ENCODE measurements at places on chromosomes 13 and 19.

DNA sequence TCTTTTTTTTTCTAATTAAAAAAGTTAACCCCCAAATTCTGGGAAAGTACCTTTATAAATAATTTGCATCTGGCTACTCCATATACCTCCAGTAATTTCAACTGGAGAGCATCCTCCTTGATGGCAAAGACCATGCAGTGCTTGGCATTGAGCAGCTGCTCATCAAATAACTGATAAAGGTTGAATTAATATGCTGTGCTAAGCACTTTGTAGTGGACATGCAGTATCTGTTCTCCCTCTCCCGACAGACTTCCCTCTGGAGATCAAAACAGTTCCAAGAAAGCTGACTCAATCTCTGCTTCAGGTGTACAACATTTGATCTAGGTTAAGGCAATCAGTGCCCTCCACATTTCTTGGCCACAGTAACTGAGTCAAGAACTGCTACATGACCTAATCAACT, 3.3 kb downstream of the SPRYD7 start:
- H3K27ac ChIP-seq = no peak overlapping the region
- no peaks in the 10 kb centered on the region for H3K36me3 ChIP-seq
- H3K4me1 ChIP-seq = peaks cover 13% of the 10 kb centered on the region
- no peak for DNase-seq
- peaks cover 33% of the 10 kb centered on the region for H3K27me3 ChIP-seq

GRCh38 chr19:1699998-1700732, 47.8 kb upstream of the TCF3 start:
- no peak for DNase-seq
- no peak overlapping the region for H3K4me3 ChIP-seq

- no peaks in the 10 kb centered on the region for H3K27me3 ChIP-seq
- H3K4me3 ChIP-seq = no peak overlapping the region
- no peak overlapping the region for H3K27ac ChIP-seq
- no peaks in the 10 kb centered on the region for H3K36me3 ChIP-seq
Observed at GRCh38 chr13:106874323-106874722, 306.4 kb upstream of the ARGLU1 start.

DNA sequence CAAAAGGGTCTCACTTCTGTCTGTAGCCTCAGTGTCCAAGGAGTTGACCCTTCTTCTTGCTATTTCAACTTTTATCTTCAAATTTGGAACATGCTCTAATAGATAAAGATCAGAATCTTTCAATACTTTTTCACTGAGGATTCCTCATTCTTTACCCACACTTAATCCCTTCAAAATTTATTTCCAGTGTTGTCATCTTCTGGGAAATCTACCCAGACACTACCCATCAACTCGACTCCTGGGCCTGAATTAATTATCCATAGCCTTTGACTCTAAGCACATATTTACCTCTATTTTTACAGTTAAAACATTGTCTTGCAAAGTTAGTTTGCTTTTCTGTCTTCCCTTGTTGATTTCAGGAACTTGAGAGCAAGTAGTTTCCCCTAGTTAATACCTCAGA, 1022.5 kb downstream of the PCDH9 start:
- no peak overlapping the region for H3K27ac ChIP-seq
- no peak for DNase-seq
- H3K36me3 ChIP-seq = no peaks in the 10 kb centered on the region
- H3K27me3 ChIP-seq = no peaks in the 10 kb centered on the region
- H3K4me3 ChIP-seq = no peak overlapping the region
- H3K4me1 ChIP-seq = no peaks in the 10 kb centered on the region

GRCh38 chr13:114115191-114115671, 17.2 kb downstream of the RASA3 start:
- peak overlapping the region; percentile 76 for H3K27ac ChIP-seq
- peaks cover 67% of the 10 kb centered on the region for H3K36me3 ChIP-seq
- H3K4me1 ChIP-seq = peaks cover 73% of the 10 kb centered on the region
- H3K27me3 ChIP-seq = no peaks in the 10 kb centered on the region

DNA sequence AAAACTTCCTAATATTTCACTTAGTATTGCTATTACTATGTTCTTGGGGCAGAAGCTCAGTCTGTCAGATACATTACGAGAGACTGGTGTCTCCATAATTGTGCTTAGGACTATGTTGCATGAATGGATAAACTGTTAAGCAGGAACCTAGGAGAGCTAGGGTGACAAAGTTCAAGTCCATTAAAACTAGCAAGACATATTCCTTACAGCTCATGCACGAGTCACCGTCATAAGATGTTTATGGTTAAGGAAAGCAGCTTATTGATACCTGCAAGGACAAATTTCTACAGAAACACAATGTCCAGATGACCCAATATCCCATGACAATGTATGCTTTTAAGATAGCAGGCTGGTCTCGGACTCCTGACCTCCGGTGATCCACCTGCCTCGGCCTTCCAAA, 5.7 kb upstream of the ZNF813 start:
- H3K4me1 ChIP-seq = peaks cover 8% of the 10 kb centered on the region
- H3K27ac ChIP-seq = no peak overlapping the region

DNA sequence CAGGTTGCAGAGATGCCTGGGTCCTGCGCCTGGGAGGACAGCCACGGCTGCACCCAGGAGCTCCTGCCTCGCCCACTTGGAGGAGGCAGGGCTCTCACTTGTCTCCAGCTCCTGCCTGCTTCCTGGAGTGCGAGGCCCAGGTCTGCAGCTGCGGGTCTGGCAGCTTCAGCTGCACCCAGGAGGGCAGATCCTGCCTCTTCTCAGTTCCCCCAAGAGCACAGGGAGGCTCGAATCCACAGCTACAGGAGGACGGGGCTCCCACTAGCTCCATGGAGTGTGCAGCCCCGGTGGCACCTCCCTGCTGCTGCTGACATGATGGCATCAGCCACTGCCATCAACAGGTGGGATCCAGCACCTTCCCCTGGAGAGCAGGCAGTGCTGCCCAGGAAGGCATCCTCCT, 4.5 kb downstream of the ZNF554 start:
- H3K4me1 ChIP-seq = peaks cover 9% of the 10 kb centered on the region
- H3K4me3 ChIP-seq = no peak overlapping the region
- H3K36me3 ChIP-seq = peaks cover 25% of the 10 kb centered on the region

DNA sequence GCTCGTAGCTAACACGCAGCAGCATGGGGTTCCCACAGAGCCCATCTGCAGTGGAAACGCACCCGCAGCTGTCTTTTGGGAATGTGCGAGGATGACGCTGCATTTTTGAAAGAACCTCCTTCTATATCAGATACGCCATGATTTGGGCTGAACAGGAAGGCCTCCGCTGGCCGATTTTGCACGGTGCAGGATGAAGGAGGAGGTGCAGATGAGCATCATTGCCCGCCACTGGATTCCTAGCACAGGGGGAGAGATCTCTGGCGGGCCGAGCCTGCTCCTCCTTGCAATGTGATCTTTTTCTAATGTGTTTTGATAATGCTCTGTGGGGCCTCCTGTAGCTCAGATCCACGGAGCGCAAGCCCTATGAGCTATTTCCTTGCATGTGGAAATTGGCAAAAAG, 55.5 kb downstream of the EFNB2 start:
- H3K27ac ChIP-seq = no peak overlapping the region
- H3K4me1 ChIP-seq = no peaks in the 10 kb centered on the region
- DNase-seq = no peak
- peaks cover 10% of the 10 kb centered on the region for H3K27me3 ChIP-seq
- no peak overlapping the region for H3K4me3 ChIP-seq
- H3K36me3 ChIP-seq = no peaks in the 10 kb centered on the region

DNA sequence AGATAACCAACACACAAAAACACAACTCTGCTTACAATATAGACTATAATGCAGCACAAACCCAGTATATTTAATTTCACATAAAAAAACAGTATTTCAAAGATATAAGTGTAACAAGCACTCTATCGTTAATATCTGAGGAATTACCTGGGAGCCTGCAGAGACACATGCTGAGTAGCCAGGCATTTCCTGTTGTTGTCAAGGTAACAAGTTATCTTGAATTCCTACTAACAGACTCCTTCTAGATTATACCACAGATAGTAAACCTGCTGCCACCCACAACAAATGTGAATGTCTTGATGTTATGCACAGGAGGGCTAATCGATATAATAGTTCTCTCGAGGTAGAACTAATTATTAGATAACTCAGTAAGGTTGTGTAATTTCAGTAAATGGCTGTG, 826.0 kb upstream of the PRR20A start:
- H3K27ac ChIP-seq = no peak overlapping the region
- H3K27me3 ChIP-seq = no peaks in the 10 kb centered on the region
- no peak for DNase-seq
- no peaks in the 10 kb centered on the region for H3K4me1 ChIP-seq
- H3K36me3 ChIP-seq = no peaks in the 10 kb centered on the region

DNA sequence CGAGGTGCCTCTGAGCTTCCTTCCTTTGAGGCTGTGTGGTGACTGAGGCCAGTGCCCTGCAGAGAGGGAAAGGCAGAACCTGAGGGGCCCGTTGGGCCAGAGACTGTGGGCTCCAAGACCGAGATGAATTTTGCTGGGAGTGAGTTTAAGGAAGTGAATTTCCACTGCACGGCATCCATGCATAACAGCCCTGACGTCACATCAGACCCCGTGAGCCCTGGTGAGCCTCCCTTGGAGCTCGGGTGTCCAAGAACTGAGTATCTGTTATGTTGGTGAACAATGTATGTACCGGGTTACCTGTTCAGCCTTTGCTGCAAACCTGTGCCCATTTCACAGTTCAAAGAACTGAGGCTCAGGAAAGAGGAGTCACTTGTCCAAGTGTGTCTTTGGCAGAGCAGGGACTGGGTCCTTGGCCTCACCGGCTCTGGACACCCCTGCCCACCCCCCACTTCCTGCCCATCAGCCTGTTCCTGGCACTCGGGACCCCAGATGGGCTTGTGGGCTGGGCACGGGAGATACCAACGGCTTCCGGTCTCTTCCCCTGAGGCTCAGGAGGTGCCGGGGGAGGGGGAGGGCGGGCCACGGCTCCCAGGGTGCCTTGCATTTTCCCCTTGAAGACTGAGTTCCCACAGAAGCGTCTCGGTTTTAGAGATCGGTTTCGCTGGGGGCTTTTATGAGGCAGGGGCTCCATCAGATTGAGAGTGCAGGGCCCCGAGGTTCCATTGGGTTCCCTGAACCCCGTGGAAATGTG, 33.7 kb downstream of the NFILZ start:
- peak; percentile 71 for DNase-seq
- peaks cover 67% of the 10 kb centered on the region for H3K4me1 ChIP-seq
- H3K36me3 ChIP-seq = peaks cover 2% of the 10 kb centered on the region
- H3K4me3 ChIP-seq = no peak overlapping the region
- peaks cover 34% of the 10 kb centered on the region for H3K27me3 ChIP-seq

- H3K4me1 ChIP-seq = peaks cover 6% of the 10 kb centered on the region
- no peak for DNase-seq
- no peak overlapping the region for H3K4me3 ChIP-seq
- no peaks in the 10 kb centered on the region for H3K36me3 ChIP-seq
- no peak overlapping the region for H3K27ac ChIP-seq
Observed at GRCh38 chr13:73336773-73337172, 278.0 kb downstream of the KLF5 start.

DNA sequence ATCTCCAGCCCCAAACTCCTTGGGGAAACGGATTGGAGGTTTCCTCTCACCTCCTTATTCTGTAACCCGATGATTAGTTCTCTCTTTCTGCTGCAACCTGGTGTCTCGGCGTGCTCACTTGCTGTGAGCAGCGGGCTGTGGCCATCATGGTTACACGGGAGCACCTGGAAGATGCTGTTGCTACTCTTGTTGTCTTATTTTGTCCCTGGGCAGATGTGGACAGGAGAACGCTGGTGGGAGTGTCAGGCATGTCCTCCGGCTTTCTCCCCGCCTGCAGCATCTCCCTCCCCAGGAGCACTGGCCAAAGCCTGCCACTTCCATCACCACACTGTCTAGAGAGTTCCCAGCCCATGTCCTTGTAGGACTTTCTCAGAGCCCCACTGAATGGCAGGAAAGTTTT, 211.8 kb upstream of the ZNF536 start:
- DNase-seq = no peak
- no peaks in the 10 kb centered on the region for H3K27me3 ChIP-seq
- no peaks in the 10 kb centered on the region for H3K36me3 ChIP-seq
- H3K27ac ChIP-seq = no peak overlapping the region
- no peaks in the 10 kb centered on the region for H3K4me1 ChIP-seq

- no peaks in the 10 kb centered on the region for H3K36me3 ChIP-seq
- H3K4me1 ChIP-seq = no peaks in the 10 kb centered on the region
- H3K4me3 ChIP-seq = no peak overlapping the region
- peaks cover 29% of the 10 kb centered on the region for H3K27me3 ChIP-seq
- DNase-seq = no peak
Observed at GRCh38 chr19:9986787-9987281, 23.5 kb downstream of the COL5A3 start.

- no peak overlapping the region for H3K27ac ChIP-seq
- no peaks in the 10 kb centered on the region for H3K36me3 ChIP-seq
- peaks cover 7% of the 10 kb centered on the region for H3K4me1 ChIP-seq
- no peak for DNase-seq
- H3K4me3 ChIP-seq = peak overlapping the region; percentile 35
Observed at GRCh38 chr19:33063356-33063752, 1.3 kb downstream of the RHPN2 start.

DNA sequence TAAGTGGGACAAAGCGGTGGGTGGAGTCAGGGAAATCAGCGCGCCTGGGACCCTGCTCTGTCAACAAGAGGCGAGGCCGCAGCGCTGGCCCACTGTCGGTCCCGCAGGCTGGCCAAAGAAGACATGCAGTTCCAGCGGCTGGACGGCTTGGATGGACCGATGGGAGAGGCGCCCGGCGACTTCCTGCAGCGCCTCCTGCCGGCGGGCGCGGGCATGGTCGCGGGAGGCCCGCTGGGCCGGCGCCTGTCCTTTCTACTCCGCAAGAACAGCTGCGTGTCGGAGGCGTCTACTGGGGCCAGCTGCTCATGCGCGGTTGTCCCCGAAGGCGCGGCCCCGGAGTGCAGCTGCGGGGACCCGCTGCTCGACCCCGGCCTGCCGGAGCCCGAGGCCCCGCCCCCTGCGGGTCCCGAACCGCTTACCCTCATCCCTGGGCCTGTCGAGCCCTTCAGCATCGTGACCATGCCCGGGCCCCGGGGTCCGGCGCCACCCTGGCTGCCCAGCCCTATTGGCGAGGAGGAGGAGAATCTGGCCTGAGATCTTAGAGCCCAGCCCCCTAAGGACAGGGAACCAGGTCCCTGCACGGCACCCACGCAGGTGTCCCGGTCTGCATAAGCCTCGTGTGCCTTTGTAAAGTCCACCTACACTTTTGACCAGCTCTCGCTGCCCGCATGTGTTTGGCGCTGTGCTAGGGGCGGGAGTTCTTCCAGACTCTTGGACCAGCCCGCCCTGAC, 6.1 kb downstream of the BEST2 start:
- no peak overlapping the region for H3K4me3 ChIP-seq
- H3K4me1 ChIP-seq = peaks cover 8% of the 10 kb centered on the region
- H3K27ac ChIP-seq = no peak overlapping the region

- peaks cover 24% of the 10 kb centered on the region for H3K27me3 ChIP-seq
- no peak overlapping the region for H3K27ac ChIP-seq
- peaks cover 6% of the 10 kb centered on the region for H3K4me1 ChIP-seq
- no peak for DNase-seq
- H3K36me3 ChIP-seq = no peaks in the 10 kb centered on the region
Observed at GRCh38 chr13:44267980-44268379, 105.6 kb upstream of the SERP2 start.

DNA sequence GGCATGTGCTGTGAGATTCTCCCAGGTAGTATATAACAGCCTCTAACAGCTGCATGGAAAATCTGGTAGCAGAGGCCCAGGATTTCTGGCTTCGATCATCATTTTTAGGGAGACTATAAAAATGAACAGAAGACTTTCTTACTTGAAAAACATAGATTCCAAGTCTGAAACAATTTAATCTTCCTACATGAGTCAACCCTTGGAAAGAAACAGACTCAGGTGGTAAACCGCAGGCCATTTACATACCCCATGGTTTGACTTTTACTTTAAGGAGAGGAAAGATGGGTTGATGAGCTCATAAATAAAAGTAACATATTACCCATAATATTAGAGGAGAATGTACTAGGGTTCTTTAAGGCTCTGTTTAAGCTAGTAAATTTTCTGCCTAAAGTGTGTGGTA, 121.6 kb downstream of the CYSLTR2 start:
- H3K27ac ChIP-seq = no peak overlapping the region
- no peak for DNase-seq
- H3K4me1 ChIP-seq = peaks cover 18% of the 10 kb centered on the region
- no peaks in the 10 kb centered on the region for H3K36me3 ChIP-seq
- H3K27me3 ChIP-seq = peaks cover 22% of the 10 kb centered on the region
